ENCODE measurements at places on chromosomes 6 and 20.

GRCh38 chr20:46093531-46093930 is 3.8 kb upstream of the NCOA5 start:
- DNase-seq, result no peak

GRCh38 chr6:70973604-70974003 is 16.7 kb upstream of the B3GAT2 start:
- DNase-seq, result no peak

GRCh38 chr20:48202334-48203113 is 417.2 kb upstream of the SULF2 start:
- DNase-seq, result no peak

DNA sequence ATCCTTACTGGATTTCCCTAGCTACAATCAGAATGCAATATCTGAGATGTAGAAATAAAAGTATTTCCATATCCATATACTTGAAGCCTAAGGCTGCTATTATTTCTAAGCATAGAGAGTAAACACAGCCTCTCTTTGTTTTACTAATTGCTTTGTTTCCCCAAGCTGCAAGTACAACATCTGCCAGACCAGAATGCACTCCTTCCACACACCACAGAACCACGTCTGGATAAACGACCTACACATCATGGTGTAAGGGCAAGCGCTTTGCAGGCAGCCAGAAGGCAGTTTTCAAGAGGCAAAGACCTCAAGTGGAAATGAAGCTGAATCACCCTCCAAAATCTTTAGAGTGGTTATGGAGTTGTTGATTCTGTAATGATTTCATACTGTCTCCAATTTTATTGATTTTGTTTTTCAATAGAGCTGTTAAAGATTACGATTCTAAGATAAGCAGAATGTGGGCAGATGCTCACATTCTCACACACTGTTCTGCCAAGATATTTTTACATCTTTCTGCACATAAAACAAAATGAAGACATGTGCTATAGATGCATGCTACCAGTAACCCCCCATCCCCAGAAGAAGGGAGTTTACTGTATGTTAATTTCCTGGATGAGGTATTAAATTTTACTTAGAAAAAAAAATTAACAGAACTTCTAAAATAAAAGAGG is 88.8 kb downstream of the THEMIS start:
- DNase-seq, result no peak

GRCh38 chr20:44720621-44720996 is 5.4 kb downstream of the CCN5 start:
- peak; percentile 75 for DNase-seq

GRCh38 chr6:77339926-77340325 is 123.4 kb downstream of the HTR1B start:
- no peak for DNase-seq

DNA sequence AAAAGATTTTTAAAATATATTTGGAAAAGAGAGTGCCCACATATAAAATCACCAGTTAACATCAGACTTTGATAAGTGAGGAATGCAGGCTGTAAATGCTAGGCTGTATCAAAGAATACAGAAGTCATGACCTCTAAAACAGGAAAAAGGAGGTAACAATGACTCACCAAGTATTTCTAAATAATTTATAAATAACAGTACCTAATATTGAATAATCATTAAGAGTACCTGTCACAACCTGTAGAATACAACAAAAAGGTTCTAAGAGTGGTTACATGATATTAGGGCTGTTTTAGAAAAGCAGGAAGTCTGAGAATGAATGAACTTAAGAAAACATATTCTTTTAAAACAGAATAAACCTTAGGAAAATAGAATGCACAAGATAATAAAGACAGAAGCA is 173.1 kb upstream of the CST7 start:
- no peak for DNase-seq

DNA sequence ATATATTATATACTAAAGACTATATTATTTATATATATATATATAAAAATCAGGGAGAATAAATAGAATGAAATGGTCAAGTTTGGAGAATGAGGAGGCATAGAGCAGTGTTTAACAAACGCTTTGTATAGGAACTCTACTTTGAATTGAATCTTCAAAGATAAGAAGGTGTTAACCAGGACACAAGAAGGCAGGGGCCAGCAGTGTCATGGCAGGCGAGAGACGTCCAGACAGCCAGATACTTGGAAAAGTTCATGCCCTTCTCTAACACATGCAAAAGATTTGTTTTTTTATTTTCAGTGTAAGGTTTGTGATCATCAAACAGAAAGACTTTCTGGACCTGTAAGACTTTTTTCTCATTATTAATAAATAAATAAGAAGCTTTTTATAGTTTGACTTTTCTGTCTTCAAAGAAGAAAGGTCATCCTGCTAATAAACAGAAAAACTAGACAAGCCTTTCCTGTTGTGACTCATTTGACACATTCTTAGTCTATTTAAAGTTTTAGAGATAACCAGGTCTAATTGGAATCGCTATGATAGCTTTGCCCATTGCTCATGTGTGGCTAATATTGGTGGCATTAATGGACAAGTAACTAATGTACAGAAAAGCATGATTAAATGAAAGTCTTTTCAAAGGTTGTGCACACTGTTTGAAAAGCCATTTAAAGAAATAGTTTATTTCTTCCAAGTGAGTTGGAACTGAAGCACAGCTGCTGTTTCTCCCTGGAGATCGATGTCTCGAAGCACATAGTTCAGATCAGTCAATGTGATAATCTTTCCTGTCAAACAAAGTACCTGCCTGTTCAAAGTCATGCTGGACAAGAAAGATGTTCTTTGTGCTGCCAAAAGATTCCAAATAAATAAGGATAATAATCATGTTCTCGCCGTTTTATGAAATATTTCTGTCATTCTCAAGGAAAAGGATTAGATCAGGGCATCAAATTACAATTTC is 420.4 kb upstream of the OPRM1 start:
- no peak for DNase-seq

- no peak for DNase-seq
These were observed 179.5 kb upstream of the SYNDIG1 start for GRCh38 chr20:24289737-24290481.

- DNase-seq, result no peak
These were observed 6.1 kb downstream of the MYL9 start for GRCh38 chr20:36547186-36548005.

- DNase-seq, result peak; percentile 92
These were observed 64.9 kb downstream of the SYCP2L start for GRCh38 chr6:10951675-10952282.

GRCh38 chr20:58053391-58054055 is 174.9 kb downstream of the ANKRD60 start:
- DNase-seq, result no peak

DNA sequence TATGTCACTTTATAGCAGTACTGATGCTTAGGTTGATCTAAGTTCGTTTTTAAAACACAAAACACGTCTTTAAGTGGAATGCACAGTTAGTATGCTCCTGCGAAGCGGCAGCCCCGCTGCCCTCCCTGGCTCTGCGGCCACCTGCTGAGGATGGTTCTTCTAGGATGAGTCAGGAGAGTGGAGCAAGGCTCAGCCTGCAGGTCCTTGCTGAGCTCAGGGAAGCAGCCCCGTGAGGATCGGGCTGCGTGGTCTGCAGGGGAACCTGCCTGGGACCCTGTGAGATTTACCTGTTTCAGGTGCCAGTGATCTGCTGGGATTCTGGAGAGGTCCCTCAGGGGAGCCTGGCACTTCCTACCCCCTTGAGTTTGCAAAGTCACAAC is 57.5 kb downstream of the SYNJ2 start:
- DNase-seq, result peak; percentile 66

Data from amniotic epithelial cell (primary cell).